ENCODE measurements at places on chromosomes 12 and 14.

DNA sequence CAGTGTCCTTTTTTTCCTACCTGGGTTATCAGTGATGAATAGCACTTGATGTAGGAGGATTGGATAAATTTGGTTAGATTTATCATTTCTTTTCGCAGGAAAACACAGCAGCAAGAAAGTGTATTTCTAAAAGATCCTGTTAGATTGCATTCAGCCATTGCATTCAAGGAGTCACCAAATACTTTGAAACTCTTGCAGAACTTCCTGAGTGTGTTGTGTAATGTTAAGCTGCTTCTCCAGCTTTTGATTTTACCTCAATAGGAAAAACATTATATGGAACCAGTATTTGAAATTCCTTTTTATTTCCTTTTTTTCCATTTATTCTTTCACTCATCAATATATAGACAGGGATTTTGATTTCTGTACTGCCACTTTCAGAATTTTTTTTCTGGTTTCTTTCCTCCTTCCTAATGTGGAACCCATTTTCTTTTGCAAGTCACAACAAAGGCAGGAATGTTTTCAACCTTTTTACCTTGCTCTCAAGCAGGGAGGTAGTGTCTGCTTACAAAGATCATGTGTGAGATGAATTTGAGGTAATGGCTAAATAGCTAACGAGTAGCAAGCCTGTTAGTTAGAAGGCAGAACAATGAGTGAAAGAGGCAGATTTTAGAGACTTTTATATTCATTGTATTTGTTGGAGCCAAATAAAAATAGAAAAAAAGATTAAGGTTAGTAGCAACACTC is 56.2 kb downstream of the PPHLN1 start:
- no peak for DNase-seq

- DNase-seq, result no peak
Observed at GRCh38 chr14:81178063-81178462, 42.7 kb downstream of the GTF2A1 start.

DNA sequence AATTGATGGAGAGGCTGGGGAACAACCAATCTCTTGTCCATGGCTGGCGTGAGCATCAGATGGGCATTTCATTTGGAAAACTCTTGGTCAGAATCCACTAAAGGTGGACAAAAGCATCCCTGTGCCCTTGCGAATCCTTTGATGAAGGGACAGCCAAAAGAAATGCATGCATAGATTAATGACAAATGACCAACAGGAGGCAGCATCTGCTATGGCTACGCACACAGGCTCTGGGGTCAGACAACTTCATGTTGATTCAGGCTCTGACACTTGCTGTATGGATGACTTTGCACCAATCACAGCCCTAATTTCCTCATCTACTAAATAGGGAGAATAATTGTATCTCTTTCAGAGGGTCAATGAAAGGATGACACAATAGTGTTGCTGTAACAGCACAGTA is 117.5 kb downstream of the ASCL4 start:
- DNase-seq, result no peak

DNA sequence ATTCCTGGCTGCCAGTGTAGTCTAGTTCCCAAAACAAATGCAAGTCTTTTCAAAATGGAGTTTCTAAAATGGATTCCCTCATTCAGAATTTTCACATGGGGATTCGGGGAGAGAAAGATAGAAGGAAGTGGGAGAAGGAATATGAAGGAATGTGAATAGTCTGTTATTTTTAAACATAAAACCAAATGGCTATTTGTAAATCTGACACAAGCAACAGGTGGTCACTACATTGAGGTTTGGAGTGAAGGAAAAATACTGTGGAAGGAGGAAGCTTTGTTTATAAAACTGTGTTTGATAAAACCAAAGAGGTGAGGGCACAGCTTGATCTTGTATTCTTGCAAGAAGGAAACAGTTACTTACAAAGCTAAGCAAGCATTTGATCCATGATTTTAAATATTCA is 65.3 kb upstream of the KCNJ8 start:
- no peak for DNase-seq

DNA sequence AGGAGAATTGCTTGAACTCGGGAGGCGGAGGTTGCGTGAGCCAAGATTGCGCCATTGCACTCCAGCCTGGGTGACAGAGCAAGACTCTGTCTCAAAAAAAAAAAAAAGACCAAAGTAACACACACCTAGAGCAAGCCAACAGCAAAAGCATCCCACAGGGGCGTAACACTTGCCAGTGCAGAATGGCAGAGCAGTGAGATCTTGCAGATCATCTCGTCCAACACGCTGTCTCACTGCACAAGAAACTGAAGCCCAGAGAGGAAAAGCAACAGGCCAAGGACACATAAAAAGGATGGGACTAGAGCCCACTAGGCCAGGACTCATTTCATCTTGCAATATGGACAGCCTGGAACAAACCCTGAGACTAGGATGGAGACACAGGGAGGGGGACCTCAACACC is 12.7 kb upstream of the KRT78 start:
- DNase-seq, result no peak

DNA sequence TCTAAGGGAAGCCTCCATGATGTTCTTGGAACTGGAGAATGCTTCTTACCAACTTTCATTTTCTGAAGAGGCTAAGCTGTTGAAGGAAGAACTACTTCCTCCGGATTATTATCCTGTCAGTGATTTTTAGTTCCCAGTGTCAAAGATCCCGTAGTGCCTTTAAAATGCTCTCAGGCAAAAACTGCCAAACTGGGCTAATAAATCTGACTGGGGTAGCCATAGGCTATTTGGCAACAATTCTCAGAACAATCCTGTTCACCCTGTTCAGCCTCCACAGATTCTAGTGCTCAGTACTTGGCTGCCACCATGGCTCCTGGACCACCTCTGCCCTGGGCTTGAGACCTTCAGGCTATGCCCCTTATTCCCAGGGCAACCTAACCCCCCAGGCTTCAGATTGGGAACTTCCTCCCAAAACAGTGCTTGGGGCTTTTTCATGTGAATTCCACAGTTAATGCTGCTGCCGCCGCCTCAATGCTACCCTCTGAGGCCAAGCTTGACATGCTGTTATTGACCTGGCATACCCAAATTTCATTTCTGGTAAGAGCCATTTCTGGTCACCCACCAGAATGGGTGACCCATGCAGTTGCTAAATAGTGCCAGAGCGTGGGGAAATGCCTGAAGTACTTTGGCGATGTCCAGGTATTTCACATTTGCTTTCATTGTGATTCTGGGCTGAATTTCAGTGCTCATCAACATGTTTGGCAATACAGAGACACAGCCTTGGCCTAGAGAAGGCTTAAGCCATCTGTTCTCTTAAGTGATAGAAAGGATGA is 110.0 kb upstream of the ARHGAP5 start:
- DNase-seq, result no peak

DNA sequence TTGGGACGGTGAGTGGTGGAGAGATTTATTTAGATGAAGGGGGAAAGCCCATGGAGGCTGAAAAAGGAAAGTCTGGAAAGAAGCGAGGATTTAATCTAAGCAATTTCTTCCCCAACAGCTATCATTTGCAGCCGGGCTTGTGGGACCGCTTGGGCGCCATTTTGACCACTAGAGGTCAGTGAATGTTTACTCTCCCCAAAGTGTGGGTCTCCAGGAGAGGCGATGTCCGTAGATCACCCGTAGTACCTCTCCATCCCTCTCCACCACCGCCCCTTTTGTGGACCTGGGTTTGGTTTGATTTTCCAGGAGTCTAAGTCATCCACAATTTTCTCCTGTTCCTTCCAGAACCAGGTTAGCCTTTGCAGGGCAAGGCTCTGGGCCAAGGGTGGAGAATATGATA is 91.2 kb upstream of the PARP11 start:
- DNase-seq, result no peak

- no peak for DNase-seq
Observed at GRCh38 chr14:80493620-80494019, 282.3 kb upstream of the DIO2 start.

DNA sequence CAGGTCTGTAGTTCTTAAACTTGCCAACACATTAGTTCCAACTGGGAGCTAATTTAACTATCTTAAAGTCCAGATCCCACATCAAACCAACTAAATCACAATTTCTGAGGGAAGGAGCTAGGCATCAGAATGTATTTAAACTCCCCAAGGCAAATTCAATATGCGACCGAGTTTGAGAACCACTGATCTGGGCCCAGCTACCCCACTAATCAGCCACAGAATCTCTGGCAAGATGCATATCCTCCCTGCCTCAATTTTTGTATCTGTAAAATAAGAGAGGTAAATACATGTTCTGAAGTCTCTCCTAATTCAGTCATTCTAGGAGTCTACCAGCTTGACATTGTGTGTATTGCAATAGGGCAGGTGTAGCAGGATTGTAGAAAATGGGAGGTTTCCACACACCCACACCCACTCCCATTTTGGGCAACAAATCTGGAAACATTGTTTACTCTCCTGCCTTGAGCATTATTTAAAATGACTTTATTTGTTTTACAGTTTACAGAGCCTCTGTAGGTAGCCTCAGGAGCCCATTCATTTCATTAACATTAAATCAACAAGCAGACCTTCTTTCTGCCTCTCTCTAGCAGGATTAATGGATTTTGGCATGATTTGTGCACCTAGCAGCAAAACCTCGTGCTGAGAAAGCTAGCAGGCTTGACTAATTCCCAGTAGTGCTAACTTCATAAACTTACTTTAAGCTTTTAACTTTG is 15.6 kb downstream of the LGR5 start:
- DNase-seq, result no peak

DNA sequence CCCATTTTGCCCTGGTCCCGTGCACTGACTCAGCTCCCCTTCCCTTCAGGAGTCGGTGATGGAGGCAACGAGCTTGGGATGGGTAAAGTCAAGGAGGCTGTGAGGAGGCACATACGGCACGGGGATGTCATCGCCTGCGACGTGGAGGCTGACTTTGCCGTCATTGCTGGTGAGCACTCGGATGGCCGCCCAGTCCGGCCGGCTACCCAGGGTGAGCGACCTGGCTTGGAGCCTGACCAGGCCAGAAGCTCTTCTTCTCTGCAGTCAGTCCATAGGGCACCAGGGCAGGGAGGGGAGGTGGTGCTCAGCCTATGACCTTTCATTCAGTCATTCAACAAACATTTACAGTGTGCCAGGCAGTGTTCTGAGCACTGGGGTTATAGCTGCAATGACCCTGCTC is 39.8 kb downstream of the GPR68 start:
- no peak for DNase-seq

DNA sequence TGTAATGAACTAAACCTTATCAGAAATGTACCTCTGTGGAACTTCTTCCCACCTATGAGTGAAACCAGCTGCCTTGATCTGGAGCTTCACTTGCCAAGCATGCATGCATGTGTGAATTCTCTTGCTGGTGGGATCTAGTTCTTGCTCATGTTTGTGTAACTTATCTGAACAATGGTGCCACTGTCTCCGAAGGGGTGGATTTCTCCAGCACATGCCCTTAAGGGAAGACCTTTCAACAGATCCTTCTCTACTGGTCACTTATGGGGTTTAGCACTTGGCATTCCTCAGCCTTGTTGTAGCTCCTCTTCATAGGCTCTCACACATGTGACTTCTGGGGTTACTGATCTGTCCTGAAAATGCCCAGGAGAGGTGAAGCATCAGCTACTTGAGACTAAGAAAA is 25.0 kb downstream of the SMOC1 start:
- no peak for DNase-seq
